Testis (tissue), 5 donors: ENCODE measurements at places on chromosomes 7 and 10.

GRCh38 chr10:131943021-131943814 is 38.5 kb downstream of the BNIP3 start:
- DNase-seq = peak; percentile 67

GRCh38 chr10:110493832-110494426 is 3.8 kb upstream of the DUSP5 start:
- DNase-seq = no peak

DNA sequence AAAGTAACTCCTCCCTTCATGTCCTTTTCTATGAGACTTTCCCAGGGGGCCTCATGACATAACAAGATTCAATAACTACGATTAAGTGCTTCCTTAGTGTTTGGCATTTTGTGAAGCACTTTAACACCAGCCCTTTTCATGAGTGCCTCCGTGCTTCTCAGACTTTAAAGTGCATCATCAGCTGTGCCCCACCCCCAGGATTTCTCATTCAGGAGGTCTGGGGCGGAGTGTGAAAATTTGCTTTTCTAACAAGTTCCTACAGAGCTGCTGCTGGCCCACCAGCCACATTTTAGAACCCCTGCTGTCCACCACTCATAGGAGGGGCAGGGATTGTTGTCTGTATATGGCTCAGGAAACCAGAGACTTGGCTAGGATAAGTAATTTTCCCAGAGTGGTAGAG is 445.3 kb downstream of the LRMDA start:
- DNase-seq = no peak

DNA sequence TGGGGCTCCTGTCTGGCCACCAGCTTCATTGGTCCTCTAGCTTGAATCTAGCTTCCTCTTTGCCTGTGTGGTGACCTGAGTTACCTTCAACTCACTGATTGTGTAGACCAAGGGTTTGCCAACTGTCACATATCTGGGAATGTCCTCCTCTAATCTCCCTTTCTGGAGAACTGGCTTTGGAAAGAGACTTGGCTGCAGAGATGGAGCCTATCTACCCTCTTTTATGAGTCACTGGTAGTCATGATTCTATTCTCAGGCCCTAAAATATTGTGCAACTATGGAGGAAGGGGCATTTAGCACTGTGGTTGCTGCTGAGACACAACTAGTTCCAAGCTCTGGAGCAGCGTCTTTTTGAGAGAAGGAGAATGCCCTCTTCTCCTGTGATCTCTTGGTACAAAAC is 691.3 kb downstream of the KCNMA1 start:
- no peak for DNase-seq

DNA sequence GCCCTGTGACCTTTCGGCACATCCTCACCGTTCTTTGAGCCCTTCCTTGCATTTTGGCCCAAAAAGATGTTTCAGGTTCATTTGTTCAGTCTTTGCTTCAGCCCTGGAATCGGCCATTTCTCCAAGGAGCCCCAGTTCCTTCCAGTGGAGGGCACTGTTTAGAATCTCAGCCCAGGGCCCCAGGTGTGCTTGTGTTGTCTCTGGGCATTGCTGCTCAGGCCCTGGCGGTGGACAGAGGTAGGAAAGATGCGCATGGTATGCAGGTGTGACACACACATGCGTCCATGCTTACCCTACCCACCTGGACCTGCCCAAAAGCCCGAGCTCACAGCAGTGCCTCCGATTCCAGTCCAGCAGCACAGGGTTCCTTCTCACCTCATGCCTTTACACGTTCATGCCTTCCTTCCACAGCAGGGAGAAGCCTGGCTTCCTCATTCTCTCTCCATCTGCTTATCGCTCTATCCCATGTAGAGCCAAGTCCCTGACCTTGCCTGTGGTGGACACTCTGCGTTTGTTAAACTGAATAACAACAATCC is 70.6 kb downstream of the LHPP start:
- no peak for DNase-seq

DNA sequence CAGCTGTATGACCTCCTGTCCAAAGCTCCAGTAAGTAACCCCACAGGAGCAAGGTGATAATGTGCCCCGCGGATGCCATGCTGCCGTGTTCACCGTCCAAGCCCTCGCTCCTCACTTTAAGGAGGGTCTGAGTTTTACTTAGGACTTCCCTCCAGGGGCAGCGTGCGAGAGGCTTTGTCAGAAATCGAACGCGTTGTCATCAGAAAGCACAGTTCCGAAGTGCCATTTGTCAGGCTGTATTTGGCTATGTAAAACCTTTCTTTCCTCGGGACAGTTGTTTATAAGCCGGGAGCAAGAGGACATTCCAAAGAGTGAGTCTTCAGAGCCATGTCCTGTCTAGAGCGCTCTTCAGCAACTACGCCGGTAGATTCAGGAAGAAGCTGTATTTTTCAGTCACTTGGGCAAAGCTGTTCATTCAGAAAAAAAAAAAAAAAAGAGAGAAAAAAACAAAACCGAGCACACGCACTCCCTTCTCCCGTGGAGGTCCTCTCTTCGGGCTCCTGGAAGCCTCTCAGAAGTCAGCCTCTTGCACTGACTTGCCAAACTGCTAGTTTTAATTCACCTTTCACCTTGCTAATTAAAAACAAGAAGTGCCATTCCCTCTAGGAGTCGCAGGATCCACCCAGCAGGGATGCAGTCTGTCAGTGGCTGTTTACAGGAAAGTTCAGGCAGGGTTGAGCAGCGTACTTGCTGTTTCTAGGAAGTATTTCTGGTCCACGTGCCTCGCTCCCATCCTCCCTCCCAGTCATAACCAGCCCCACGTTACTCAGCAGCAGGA is at the start of gene SEMA3E:
Gene SEMA3E, minus strand, starts transcription at position 676 of the 778 bp plus-strand sequence.
- peak; percentile 39 for DNase-seq

- no peak for DNase-seq
These were observed 244.5 kb upstream of the MYO3A start for GRCh38 chr10:25689346-25690100.

DNA sequence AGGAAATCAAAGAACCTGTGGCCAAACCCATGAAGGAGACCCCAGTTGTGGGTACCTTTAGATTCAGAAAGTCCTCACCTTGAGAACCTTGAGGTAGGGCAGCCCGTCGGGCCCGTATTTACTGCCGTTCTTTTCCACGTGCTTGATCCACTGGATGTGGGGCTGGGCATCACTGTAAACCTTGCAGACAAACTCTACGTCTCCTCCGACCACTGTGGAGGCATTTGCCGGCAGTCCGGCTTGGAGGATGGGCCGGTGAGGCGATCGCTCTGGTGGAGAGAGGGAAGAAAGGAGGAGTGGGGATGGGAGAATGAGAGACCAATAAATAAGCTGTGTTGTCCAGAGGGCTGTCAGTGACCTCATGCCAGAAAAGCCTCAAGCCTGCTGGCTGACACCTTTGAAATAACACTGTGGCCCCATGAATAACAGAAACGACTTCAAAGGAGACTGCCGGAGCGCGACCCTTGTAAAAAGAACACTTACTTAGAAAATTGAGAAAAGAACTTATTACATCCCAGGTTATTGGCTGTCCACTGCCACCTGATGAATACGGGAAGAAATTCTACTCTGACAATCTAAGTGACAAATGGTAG is 78.2 kb downstream of the FGFR2 start:
- no peak for DNase-seq

GRCh38 chr7:155188821-155189581 is 108.7 kb upstream of the INSIG1 start:
- no peak for DNase-seq

GRCh38 chr10:11824376-11824775 is 1.2 kb downstream of the PROSER2 start:
- DNase-seq = no peak

GRCh38 chr10:128973221-128973620 is 493.8 kb upstream of the MGMT start:
- DNase-seq = no peak

DNA sequence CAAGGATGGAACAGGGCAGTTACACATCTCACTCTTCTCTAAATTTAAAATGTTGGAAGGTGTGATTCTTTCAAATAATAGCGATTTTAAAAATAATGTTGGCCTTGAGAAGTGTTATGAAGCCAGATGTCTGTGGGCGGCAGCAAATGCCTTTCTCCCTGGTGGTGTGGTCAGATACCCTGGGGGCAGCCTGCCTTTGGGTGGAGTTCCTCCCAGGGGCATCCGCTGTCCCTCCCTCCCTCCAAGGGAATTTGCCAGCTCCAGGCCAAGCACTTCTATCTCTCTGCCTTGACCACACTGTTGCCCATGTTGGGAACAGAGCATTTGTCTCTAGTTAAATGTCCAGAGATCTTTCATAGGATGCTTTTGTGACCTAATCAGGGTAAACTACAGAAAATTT is 121.4 kb downstream of the POU6F2 start:
- no peak for DNase-seq

DNA sequence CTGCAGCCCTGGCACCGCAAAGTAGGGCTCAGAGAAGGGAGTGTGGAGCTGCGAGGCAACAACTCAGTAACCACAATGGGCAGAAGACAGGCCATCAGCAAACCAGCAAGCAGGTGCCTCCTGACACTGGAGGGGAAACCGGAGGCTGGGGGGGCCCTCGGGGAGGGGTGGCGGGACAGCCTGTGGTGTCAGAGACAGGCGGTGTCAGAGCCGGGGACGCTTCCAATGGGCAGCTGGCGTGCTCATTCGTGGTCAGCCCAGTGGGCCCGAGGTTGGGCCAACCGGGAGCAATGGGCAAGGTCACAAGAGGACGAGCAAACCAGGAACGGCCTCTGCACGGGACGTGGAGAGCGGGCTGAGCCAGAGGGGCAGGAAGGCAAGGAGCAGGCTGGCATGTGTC is 158.1 kb downstream of the MAD1L1 start:
- no peak for DNase-seq

GRCh38 chr7:651032-651728 is 75.3 kb upstream of the DNAAF5 start:
- DNase-seq = no peak

DNA sequence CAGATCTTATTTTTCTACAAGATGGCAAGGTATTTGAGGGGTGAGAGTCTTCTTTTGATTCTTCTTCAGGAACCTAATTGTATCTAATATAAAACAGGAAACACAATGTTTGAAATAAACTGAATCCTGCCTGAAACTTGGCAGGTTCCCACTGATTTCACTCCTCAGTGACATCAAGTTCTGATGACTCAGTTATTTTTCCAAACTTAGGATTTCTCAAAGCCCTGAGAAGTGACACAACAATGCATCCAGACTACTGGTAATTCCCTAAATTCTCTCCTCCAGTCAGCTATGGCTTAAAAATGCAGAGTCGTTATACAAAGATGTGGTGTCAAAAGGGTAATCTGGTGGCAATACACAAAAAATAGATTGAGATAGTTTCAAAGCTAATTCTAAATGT is 80.9 kb downstream of the ABLIM1 start:
- DNase-seq = peak; percentile 24

- DNase-seq = no peak
These were observed 29.7 kb downstream of the OGDH start for GRCh38 chr7:44636041-44636584.

GRCh38 chr7:2062648-2063047 is 170.1 kb downstream of the MAD1L1 start:
- DNase-seq = no peak

DNA sequence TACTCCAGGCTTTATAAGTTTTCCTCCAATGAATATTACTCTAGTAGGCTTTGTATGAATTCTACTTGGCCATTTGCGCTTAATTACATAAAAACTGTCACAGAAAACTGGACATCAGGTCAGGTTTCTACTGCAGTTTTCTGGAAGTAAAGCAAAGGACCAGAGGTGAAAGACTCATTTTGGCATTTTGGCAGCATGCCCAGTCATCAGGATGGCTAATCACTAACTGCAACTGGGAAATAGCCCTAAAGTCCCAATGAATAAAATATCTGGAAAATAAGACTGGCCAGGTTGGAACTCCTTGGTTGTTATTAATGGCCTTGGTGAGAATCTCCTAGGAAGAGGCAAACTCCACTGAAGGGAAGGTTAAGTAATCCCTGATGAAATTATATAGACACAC is 75.5 kb downstream of the COPG2 start:
- DNase-seq = no peak

DNA sequence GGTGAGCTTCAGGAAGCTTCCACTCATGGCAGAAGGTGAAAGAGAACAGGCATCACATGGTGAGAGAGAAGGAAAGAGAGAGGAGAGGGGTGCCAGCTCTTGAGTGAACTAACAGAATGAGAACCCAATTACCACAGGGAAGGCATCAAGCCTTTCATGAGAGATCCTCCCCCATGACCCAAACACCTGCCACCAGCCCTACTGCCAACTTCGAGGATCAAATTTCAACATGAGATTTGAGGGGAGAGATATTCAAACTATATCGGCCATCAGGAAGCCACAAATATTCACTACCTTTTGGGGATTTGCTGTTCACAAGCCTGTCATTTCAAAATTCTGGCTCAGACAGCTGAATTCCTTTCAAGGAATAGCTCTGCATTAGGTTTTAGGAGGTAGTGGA is 39.9 kb upstream of the SMNDC1 start:
- no peak for DNase-seq
